Hippocampal formation (tissue), 2 donors: ENCODE measurements at places on chromosomes 11 and 22.

- no peak for DNase-seq
These were observed 466.4 kb downstream of the MN1 start for GRCh38 chr22:27335102-27335660.

GRCh38 chr11:105589346-105589745 lies 20.5 kb upstream of the GRIA4 start:
- DNase-seq: no peak

- no peak for DNase-seq
These were observed 58.1 kb upstream of the PPP6R3 start for GRCh38 chr11:68402355-68403031.

DNA sequence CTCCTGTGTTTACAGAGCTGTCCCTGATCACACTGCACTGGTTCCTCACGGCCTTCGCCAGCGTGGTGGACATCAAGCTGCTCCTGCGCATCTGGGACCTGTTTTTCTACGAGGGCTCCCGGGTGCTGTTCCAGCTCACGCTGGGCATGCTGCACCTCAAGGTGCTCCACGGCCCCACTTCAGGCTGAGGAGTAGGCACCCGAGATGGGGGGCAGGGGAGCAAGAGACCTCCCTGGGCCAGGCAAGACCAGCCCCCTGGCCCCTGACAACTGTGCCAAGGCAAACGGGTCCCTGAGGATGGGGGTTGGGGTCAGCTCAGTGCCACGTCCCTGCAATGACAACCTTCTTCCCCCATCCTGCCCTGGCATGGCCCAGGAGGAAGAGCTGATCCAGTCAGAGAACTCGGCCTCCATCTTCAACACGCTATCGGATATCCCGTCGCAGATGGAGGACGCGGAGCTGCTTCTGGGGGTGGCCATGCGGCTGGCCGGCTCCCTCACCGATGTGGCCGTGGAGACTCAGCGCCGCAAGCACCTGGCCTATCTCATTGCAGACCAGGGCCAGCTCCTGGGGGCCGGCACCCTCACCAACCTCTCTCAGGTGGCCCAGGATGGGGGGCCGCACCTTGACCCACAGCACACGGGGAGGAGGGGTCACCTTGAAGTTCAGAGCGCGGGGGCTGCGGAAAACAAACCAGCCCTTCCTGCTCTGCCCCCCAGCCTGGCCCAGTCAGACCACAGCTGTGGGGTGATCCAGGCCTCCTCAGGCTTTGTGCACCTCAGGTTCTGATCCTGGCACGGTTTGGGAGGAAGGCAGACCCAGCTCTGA lies 35.9 kb downstream of the SGSM3 start:
- DNase-seq: no peak

GRCh38 chr11:34264303-34265110 lies 93.3 kb downstream of the ABTB2 start:
- peak; percentile 23 for DNase-seq

GRCh38 chr11:115049796-115050195 lies 371.5 kb downstream of the NXPE2 start:
- no peak for DNase-seq

DNA sequence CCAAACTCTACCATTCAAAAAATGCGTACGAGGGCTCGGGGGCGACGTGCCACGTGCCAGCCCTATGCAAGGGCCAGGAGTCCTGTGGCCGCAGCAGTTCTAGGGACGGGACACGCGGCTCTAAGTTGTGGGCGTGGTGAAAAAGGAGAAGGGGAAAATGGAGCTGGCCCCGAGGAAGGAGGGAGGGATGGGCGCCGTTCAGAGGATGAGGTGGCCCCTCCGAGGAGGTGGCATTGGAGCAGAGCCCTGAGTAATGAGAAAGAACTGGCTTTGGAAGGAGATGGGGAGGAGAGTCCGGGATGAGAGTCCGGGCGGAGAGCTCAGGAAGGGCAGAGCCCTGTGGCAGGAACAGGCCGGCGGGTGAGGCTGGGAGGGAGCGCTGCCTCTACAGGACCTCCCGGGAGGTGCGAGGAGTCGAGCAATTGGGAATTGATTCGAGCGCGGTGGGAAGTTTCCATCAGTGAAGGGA lies 21.0 kb downstream of the OTUB1 start:
- DNase-seq: no peak

- no peak for DNase-seq
These were observed 664 bp downstream of the DDB2 start for GRCh38 chr11:47215366-47215910.

DNA sequence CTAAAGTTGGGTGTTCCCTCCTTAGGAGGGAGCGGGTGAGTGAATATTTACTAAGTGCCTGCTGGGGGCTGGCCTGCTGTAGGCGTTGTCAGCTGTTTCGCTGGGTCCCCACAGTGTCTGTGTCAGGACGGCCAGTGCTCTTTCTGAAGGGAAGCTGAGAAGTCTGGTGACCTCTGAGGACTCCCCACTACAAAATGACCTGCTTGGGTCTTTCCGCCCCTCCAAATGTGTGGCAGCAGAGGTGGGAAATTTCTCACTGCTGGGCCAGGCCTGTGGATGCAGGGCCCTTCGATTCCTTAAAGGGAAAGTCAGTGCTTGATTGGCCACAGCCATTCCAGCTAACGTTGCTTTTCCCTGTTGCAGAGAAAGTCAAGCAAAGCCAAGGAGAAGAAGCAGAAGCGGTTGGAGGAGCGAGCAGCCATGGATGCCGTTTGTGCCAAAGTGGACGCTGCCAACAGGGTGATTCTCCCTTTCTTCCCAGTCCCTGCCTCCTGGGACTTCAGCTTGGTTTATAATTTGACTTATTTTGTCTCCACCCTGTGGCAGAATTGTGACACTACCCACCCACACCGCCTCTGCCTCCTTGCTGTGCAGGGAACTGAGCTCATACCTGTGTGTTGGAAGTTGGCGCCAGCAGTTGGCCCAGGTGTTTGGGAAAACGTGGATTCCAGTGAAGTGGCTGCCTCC lies 6.8 kb downstream of the NAA40 start:
- peak; percentile 56 for DNase-seq

GRCh38 chr11:70836071-70836470 lies 416.3 kb downstream of the SHANK2 start:
- no peak for DNase-seq

GRCh38 chr11:100512475-100512874 lies 174.6 kb upstream of the ARHGAP42 start:
- no peak for DNase-seq

GRCh38 chr11:1504138-1504537 lies 17.6 kb upstream of the MOB2 start:
- no peak for DNase-seq

- DNase-seq: no peak
These were observed 27.8 kb upstream of the MYH9 start for GRCh38 chr22:36415415-36416168.

- no peak for DNase-seq
These were observed 126.8 kb downstream of the SWAP70 start for GRCh38 chr11:9790703-9791102.

- DNase-seq: no peak
These were observed 323.9 kb downstream of the CADM1 start for GRCh38 chr11:115180272-115180671.

GRCh38 chr22:33357981-33358399 lies 299.8 kb upstream of the SYN3 start:
- no peak for DNase-seq

- peak; percentile 37 for DNase-seq
These were observed 112.1 kb downstream of the SLC1A2 start for GRCh38 chr11:35307221-35307621.

GRCh38 chr11:63504933-63505586 lies 824 bp upstream of the LGALS12 start:
- no peak for DNase-seq

GRCh38 chr11:63508009-63508408 lies 2.1 kb downstream of the LGALS12 start:
- DNase-seq: peak; percentile 75

DNA sequence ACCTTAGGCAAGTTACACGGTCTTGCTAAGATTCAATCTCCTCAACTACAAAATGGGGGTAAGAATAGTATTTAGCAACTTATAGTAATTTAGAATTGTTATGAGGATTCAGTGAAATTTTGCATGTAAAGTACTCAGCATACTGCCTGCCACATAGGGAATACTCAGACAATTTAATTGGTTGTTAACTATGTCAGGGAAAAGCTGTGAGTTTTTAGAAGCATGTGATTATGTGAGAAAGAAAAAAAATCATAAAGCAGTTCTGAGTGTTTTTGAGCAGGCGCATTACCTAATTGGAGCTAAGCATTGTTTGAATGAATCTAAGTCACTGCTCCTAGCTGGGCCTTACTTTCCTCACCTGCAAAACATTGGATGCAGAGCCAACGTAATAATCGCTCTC lies 287.3 kb upstream of the MTNR1B start:
- no peak for DNase-seq

DNA sequence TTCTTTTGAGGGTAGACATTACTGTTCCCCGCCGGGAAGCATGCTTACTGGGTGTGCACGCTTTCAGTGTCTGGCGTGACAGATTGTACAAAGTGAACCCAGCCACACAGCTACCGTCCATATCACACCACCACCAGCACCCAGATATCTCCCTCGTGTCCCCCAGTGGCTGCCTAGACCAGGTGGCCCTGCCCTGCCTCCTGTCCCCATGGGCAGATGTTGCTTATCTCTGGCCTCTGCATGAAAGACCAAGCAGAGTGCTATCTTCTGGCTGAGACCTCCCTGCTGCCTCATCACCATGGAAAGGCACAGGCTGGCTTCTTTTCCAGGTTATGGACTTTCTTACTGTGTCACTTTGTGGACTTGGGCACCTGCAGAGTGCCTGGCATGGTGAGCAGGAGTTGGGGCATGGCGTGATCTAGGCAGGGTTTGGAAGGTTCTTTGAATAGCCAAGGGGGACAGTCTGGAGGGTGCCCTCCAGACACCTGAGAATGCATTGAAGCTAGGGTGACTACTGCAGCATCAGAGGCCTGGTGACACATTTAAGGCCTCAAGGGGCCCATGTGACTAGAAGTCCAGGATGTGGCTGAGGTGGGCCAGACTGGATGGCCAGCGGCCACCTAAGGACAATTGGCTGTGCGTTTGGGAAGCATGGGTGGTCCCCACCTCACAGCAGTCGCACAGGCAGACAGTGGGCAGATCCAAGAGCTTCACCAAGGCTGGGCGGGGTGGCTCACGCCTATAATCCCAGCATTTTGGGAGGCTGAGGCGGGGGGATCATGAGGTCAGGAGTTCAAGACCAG lies 4.7 kb downstream of the TANGO2 start:
- no peak for DNase-seq

DNA sequence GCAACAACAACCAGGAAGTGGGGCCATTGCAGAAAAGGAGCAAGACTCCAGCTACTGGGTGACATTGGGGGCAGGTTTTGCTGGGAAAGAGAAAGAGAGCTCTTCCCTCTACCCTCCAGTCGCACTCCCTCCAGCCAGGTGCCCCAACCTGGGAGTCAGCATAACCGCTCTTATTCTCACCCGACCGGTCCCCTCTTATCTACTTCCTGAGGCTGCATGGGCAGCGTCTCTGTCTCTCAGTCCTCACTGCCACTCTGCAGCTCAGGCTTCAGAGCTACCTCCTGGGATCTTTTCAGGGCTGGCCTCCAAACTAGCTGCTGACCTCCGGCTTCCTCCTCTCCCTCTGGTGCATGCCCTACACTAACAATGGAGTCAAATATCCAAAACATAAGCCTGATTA lies 5.1 kb downstream of the ZNF70 start:
- DNase-seq: no peak

GRCh38 chr11:120651836-120652235 lies 140.3 kb downstream of the GRIK4 start:
- no peak for DNase-seq

DNA sequence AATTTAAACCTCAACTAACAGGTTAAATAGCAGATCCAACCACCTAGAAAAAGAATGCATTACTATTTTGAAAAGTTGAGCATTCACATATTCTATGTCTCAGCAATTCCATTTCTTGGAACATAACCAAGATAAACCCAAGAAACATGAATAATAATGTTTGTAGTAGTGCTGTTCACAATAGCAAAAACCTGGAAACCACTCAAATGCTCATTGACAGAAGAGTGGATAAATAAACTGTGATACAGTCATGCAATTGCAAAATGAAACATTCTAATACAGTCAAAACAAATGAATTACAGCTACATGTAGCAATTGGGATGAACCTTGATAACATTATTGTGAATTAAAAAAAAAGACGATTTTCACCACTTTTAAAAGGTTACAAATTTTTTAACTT lies 162.8 kb upstream of the TMEM45B start:
- DNase-seq: no peak

- DNase-seq: peak; percentile 22
These were observed 6.1 kb downstream of the MPEG1 start for GRCh38 chr11:59206635-59207034.

GRCh38 chr11:129930743-129931142 lies 35.4 kb upstream of the NFRKB start:
- no peak for DNase-seq

DNA sequence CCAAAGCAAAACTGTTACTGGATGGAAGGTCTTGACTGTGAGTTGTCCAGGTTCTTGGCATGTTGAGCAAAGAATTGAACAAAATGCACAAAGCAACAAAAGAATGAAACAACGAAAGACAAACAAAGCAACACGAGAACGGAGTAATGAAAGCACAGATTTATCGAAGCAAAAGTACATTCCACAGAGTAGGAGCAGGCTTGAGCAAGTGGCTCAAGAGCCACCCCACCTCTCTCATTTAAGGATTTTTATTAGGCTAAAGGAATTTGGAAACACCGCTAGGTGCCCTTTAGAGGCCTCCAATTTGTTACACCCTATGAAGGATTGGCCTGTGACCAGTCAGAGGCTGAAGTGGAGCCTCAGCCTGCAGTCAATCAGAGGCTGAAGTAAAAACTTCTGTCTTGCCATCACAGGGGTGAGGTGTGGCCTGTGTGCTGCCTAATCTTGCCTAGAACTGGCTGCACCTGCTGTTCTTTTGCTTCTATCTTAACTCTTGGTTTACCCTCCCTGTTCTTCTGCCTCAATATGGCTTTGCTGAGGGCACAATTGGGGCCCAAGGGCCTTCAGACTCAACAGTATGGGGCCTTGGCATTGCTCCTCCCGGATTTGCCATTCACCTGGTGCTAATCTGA lies 59.4 kb upstream of the FTH1 start:
- no peak for DNase-seq

- no peak for DNase-seq
These were observed 212.0 kb downstream of the CSNK2A3 start for GRCh38 chr11:11141065-11141464.

GRCh38 chr11:117523680-117524079 lies 196.0 kb downstream of the CEP164 start:
- DNase-seq: no peak

- no peak for DNase-seq
These were observed 155.5 kb upstream of the NAV2 start for GRCh38 chr11:19557185-19557584.

DNA sequence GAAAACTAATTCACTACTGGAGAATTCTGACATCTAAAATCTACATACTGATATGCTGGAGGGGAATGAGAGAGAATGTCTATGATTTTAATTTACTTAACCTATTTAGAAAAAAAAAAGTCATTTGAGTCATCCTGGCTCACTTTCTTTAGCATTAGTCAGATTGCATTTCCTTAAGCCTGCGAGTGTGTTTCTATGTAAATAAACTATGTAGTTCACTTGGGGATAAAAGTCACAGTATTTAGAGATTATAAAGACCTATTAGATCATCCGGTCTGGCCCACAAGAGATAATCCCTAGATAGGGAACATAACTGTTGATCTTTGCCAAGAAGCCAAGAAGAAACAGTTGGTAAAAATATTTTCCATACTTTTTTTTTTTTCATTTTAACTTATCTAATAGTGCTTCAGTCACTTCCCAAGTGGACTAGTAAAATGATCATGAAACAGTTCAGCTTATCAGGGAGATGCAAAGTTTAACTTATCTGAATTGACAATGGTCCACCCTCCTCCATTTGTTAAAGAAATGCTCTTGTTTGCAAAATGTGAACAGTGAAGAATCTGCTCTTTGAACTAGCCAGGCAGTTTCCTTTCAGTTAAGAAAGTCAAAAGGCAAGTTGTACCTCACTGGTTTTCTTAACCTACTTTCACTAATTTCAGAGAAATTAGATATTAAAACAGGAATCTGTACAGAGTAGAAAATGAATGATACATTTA lies 21.2 kb upstream of the BLID start:
- no peak for DNase-seq
